ENCODE measurements at places on chromosomes 7 and 10.

DNA sequence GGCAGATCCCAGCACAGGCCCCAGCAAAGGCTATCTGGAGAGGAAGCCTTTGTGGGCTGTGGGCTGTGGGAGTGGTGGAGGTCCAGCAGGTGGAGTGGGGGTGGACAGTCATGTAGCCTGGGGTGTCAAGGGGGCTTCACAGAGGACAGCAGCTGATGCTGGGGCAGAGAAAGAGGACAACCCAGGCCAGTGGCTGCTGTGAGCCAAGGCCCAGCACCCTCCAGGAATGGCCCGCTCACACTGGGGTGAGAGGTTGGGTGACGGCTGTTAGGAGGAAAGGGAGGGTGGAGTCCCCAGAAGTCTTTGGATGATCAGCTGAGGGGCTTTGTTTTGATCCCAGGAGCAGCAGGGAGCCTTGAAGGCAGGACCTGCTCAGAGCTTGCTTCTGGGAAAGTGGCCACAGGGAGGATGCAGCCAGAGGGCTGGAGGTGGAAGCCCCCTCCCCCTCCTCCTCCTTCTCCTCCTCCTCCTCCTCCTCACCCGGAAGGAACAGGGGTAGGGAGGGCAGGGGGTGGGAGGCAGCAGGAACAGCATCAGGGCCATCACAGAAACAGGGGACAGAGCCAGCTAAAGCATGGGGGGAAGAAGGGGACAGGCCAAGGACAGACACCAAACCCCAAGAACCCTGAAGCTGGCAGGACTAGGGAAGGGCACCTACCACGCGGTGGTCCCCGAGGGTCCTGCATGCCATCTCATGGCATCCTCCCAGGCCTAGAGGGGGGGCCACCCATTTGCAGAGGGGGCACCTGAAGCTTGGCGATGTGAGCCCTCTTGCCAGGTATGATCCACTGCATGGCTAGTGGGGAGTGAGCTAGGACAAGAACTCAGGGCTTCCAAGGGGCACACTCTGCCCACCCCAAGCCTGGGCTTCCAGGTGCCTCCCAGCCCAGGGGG lies 144.9 kb downstream of the GRID1 start:
- no peak for DNase-seq
- H3K36me3 ChIP-seq = no peaks in the 10 kb centered on the region
- H3K4me1 ChIP-seq = no peaks in the 10 kb centered on the region
- H3K27ac ChIP-seq = no peak overlapping the region
- no peak overlapping the region for H3K4me3 ChIP-seq

GRCh38 chr10:115975506-115975905 lies 297.5 kb downstream of the GFRA1 start:
- no peaks in the 10 kb centered on the region for H3K4me1 ChIP-seq
- no peak overlapping the region for H3K4me3 ChIP-seq
- no peaks in the 10 kb centered on the region for H3K36me3 ChIP-seq
- H3K27me3 ChIP-seq = no peaks in the 10 kb centered on the region
- H3K27ac ChIP-seq = no peak overlapping the region

- no peak overlapping the region for H3K4me3 ChIP-seq
- peak overlapping the region; percentile 9 for H3K27ac ChIP-seq
- no peaks in the 10 kb centered on the region for H3K27me3 ChIP-seq
These were observed 5.7 kb downstream of the GLRX3 start for GRCh38 chr10:130141878-130142277.

DNA sequence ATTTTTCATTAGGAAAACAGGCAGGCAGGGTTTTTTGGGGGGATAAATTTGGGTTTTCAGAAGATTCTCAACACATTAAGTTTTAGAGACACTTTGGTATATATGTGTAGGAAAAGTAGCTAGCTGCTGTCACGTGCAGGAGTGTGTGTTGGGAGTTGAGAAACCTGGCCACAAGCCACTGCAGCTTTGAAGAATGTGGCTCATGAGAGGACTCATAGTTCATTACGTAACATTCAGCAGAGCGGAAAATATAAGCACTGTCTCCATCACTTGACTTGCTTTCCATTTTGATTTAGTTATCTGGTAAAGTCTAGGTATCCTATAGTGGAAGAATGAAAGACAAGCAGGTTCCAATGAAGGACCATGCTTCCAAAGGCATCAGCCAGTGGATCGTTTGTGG lies 31.2 kb downstream of the SMNDC1 start:
- H3K27ac ChIP-seq = no peak overlapping the region
- no peaks in the 10 kb centered on the region for H3K36me3 ChIP-seq
- H3K27me3 ChIP-seq = peaks cover 26% of the 10 kb centered on the region
- no peak for DNase-seq
- H3K4me3 ChIP-seq = no peak overlapping the region
